Activated CD8-positive, alpha-beta memory T cell treated with anti-CD3 and anti-CD28 coated beads for 4 hours (primary cell): ENCODE measurements at places on chromosomes 13 and 19.

DNA sequence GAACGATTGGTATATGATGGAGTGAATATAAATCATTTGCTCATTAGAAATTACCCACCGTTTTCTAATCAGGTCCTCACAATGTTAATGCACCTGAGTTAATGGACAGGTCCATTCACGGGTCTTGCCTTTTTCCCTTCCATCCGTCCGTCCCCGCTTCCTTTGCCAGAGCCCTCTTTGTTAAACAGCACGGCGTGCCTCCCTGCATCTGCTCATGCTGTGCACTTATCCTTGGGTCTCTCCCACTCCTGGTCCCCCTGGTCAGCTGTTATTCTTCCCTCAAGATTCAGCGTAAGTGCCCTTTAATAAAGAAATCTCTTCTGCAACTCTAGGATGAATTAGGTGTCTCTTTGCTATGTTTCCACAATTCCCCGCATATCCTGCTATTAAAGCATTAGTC, 324.5 kb downstream of the DNAJC15 start:
- DNase-seq, result no peak

- DNase-seq, result no peak
Measured at GRCh38 chr13:79490326-79490725, 9.4 kb downstream of the NDFIP2 start.

DNA sequence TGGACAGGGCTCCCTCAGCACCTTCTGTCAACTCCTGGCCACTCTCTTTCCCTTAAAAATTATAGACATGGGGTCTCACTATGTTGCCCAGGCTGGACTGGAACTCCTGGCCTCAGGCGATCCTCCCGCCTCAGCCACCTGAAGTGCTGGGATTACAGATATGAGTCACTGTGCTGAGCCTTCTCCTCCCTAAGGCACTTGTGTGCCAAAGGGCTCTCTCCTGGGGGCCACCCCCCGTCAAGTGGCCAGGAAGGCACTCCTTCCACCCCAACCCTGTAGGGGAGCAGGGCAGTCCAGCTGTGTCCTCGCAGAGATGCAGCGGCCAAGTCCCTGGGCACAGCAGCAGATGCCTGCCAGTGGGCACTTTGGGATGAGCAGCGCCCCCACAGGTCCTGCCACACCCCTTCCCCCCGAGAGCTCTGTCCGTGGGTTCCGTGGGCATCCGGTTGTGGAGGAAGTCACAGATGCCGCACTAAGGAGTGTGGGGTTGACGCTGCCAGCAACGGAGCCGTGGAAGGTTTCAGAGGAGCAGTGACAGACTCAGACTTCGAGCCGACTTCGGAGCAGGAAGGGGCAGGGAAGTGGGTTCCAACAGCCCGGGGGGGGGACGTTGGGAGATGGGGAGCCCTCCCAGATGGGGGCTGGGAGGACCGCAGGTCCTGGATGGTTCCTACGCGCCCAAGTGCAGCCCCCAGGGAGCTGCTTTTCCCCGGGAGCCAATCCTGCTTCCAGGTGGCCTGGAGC, 3.3 kb upstream of the UQCR11 start:
- no peak for DNase-seq

- no peak for DNase-seq
Measured at GRCh38 chr13:36915896-36916640, 4.0 kb downstream of the SMAD9 start.

GRCh38 chr19:4015705-4016402, 8.3 kb downstream of the PIAS4 start:
- no peak for DNase-seq

- DNase-seq, result no peak
Measured at GRCh38 chr13:106533101-106533942, 2.1 kb downstream of the EFNB2 start.

DNA sequence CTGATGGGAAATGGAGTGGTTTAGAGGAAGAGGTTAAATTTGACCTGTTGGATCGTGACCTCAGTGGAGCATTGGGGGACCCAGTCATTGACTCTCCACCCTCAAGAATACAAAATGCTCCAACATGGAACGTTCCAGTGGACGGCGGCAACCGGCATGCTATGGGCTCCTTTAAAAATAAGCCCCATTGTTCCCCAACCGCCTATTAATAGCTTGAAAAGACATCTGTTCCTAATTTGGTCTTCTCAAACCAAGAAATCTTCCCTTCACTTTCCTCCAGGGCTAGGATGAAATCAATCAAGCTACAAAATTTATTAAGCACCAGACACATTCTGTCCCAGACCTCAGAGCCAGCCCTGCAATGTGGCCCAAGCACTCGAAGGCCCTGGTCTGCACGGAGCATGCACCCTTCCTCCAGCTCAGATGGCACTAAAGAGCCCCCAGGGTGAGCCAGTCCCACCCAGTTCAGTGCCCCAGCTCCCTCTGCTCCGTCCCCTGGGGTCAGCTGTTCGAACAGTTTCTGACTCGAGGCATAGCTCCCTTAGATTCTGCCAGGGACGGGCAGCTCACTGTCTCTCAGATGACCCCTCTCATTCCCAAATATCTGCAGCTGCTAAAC, 22.5 kb upstream of the VSTM2B start:
- no peak for DNase-seq

DNA sequence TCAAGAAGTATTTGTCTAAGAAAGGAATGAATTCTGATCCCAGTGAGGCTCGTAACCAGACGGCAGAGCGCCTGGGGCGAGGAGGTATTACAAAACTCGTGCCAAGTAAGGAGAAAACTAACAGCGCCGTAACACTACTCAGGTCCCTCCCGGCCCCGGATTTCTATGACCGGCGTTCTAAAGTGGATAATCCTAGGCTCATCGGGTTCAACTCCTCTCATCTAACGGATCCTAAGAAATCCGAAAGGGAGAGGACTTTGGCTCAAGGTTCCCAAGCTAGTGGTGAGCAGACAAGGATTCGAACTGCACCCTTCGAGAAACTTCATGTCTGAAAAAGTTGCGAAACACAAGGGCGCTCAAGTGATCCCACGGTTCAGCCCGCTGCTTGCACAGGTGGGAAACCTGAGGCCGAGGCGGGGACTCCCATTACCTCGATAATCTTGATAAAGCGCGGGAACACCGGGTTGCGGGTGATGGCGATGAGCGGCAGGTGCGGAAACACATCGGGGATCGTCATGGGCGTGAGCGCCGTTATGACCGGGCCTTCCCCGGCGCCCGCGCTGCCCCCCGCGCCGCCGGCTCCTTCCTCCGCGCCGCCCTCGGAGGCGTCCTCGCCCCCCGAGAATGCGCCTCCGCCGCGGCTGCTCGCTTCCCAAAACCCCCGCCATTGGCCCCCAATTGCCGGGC, 529 bp downstream of the LONP1 start:
- no peak for DNase-seq

DNA sequence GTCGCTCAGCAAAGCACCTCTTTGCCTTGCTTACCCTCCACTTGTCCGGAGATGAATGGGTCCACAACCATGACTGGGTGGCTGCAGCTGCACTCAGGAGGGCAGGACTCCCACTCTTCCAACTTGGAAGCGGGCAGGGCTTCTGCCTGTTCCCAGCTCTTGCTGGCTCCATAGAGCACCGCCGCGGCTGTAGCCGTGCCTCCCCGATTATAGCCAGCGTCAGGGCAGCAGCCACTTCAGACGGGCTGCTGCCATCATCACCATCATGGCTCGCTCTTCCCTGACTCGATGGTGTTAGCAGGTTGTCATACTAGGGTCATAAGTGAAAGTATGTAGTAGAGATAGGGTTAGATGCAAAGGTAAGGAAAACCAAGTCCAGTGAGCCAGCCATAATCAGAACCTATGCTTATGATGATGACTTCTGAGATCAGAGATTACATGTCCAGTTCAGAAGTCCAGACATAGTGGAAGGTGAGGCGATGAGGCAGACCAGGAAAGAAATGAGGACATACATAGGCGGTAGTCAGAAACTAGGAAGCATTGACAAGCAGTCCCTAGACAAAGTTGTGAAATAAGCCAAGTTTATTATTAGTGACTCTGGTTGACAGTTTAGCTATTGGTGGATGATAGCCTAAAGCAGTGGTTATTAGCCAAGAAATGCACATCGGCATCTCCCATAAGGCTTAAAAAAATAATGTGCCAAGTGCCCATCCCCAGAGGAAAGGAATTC, 4.4 kb upstream of the INTS6 start:
- no peak for DNase-seq

- DNase-seq, result no peak
Measured at GRCh38 chr19:17419154-17419620, 660 bp upstream of the MVB12A start.
